ENCODE measurements at places on chromosomes 11 and 22.

GRCh38 chr11:66901964-66902390, 45.1 kb downstream of the LRFN4 start:
- DNase-seq = no peak

DNA sequence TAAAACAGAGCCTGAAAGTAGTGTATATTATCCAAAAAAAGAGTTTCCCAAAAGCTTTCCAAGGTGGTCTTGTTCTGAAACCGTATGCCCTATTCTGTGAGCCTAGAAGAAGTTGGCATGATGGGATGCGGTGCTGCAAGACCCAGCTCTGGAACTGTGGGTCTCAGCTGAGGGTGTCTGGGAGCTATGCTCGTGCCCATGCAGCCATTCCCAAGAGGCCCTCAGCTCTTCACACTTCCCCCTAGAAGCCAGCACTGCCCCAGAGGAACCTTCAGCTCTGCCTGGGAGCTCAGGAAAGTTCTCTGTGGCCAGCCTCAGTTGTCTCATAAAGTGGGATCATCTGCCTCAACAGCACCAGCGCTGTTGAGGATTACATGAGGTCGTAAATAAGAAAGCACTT, 6.4 kb upstream of the SYT12 start:
- no peak for DNase-seq

GRCh38 chr22:42856865-42857704, at the start of gene ARFGAP3:
Gene ARFGAP3 (minus strand): TSS chr22:42857273. CDS start chr22:42857182, 91 bp downstream.
- DNase-seq = peak; percentile 90

DNA sequence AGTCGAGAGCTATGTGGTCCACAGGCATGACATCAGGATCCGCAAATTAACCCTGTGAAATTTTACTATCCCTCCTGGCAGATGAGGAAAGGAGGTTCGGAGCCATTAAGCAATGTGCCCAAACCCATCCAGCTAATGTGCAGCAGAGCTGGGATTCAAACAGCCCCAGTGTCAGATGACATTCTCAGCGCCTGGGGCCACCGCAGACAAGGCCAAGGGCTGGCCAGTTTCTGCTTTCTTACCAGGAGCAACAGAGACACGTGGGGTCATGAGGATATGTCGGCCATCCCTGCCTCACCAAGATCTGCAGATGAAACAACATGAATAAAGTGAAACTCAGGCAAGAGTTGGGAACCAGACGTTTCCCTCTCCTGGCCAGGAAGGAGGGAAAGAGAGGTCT, 110.2 kb downstream of the TENM4 start:
- no peak for DNase-seq

- no peak for DNase-seq
Measured at GRCh38 chr22:20550851-20551744, 43.7 kb downstream of the MED15 start.

Data from stimulated activated CD8-positive, alpha-beta memory T cell treated with anti-CD3 and anti-CD28 coated beads, Interleukin-12 subunit alpha, Interleukin-12 subunit beta, amount 100 ng/mL, for 1 hour (primary cell).